ENCODE measurements at places on chromosomes 5 and 9. TPM values are rescaled to one million over a fixed set of nuclear protein-coding genes. Genes with fewer than 3 reads are reported as not detected.

Gene EGFLAM
- 0.50 TPM for total RNA-seq

Gene MUSK
- total RNA-seq = not detected

Gene ACO1
- total RNA-seq = 38.9 TPM

Gene PLPP6
- total RNA-seq = 15.2 TPM

Gene CRHBP
- total RNA-seq = not detected

Gene TNFSF15
- 0.08 TPM for total RNA-seq

Gene TAF11L10
- not detected for total RNA-seq

Gene HTR4
- not detected for total RNA-seq

Gene PCDHB5
- total RNA-seq = 37.7 TPM

Gene PKD2L2
- not detected for total RNA-seq

Gene NEUROG1
- not detected for total RNA-seq

Gene MCTP1
- total RNA-seq = 13.6 TPM

DNA sequence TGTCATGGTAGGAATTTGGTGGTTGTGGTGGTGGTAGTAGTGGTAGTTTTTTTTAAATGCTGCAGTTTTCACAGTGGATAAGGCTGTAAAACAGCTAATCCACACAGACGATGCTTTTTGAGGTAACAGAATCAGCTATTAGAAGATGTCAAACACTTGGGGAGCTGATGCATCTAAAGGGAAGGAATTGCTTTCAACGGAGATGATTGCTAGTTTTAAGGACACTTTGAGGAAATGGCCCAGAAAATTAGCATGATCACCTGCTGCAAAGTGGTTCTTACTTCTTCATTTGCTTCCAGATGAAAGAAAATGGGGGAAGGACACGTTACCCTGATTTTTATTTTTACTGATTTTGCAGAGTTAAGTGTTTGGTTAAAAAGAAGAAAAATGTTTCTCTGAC lies 178.2 kb upstream of the ATP10B start:
- no peak for DNase-seq

DNA sequence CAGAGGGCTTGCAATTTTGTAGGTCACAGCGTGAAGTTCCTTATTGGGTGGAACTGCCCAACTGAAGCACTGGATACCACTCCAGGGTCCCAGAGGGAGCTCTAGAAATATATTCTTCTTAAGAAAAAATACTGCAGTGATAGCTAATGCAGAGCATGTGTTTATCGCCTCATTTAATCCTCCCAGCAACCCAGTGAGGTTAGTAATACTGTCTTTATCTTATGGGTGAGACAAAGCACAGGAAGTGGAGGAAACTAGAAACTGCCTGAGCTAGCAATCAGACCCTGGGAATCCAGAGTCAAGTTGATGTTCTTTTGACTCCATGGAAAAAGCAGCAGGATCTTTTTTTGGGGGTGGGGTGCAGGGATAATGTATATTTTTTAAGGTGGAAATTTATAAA lies 153.3 kb downstream of the PJA2 start:
- no peak for DNase-seq

- DNase-seq = no peak
These were observed 60.7 kb upstream of the IFNE start for GRCh38 chr9:21542787-21543186.

- no peak for DNase-seq
These were observed 175.5 kb upstream of the SPRY4 start for GRCh38 chr5:142500227-142500905.

GRCh38 chr5:93603078-93603792 lies 20.2 kb downstream of the NR2F1 start:
- peak; percentile 52 for DNase-seq

- no peak for DNase-seq
These were observed at the start of gene ATP10B for GRCh38 chr5:160852049-160852448. Gene ATP10B, minus strand, starts transcription at chr5:160852211. Its CDS starts 164,137 bp downstream, at chr5:160688074.

GRCh38 chr5:160787240-160787639 lies 64.8 kb downstream of the ATP10B start:
- DNase-seq = peak; percentile 75

GRCh38 chr5:166991601-166992000 lies 1299.8 kb upstream of the WWC1 start:
- no peak for DNase-seq

DNA sequence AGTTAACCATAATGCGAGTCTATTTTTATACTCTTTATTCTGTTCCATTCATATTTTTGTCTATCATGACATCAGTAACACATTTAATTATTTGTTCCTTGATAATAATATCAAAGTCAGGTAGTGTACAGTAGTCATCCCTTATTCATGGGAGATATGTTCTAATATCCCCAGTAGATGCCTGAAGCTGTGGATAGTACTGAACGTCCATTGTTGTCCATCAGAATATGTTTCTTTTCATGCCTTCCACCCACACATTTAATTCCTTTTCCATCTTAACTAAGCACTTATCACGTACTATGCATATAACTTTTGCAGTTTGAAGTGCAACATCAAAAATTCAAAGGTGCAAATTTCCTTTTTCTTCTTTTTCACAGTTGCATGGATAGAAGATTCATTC lies 53.6 kb downstream of the FER start:
- DNase-seq = no peak

DNA sequence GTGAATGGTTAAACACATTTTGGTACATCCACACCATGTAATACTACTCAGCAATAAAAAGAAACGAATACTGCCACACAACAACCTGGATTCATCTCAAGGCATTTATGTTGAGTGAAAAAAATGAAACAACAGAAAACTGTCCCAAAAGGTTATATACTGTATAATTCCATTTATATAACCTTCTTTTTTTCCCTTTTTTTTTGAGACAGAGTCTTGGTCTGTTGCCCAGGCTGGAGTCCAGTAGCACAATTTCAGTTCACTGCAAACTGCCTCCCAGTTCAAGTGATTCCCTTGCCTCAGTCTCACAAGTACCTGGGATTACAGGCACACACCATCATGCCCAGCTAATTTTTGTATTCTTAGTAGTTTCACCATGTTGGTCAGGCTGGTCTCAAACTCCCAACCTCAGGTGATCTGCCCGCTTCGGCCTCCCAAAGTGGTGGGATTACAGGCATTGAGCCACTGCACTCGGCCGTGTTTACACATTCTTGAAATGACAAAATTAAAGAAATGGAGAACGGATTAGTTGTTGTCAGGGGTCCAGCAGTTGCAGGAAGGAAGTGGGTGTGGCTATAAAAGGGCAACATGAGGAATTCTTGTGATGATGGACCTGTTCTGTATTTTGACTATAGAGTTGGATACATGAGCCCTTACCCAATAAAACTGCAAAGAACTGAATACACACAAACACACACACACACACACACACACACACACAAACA lies 17.4 kb downstream of the PPP6C start:
- DNase-seq = no peak

DNA sequence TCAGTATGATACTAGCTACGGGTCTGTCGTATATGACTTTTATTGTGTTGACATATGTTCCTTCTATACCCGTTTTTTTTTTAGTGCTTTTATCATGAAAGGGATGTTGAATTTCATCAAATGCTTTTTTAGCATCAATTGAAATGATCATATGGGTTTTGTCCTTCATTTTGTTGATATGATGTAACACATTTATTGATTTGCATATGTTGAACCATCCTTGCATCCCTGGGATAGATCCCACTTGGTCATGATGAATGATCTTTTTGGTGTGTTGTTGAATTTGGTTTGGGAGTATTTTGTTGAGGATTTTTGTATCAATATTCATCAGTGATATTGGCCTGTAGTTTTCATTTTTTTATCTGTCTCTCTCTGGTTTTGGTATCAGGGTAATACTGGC lies 50.9 kb downstream of the OSMR start:
- no peak for DNase-seq

DNA sequence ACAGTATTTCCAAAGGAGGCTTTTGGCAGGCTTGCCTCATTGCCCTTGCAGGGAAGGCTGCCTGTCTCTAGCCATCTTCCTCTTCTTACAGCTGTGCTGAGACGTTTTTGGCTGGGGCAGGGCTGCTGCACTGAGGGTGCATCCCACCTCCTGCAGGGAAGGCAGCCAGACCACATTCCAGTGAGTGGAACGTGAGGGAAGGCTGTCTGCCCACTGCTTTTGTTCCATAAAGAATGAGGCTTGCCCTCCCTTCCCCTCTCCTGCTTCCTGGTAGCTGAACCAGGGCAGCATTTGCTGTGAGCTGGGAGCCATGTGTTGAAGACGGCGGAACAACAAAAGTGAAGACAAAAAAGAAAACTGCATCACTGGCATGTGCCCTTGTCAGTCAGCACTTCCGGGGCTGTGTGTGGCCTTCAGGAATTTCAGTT lies 16.8 kb downstream of the MGAT1 start:
- peak; percentile 91 for DNase-seq

DNA sequence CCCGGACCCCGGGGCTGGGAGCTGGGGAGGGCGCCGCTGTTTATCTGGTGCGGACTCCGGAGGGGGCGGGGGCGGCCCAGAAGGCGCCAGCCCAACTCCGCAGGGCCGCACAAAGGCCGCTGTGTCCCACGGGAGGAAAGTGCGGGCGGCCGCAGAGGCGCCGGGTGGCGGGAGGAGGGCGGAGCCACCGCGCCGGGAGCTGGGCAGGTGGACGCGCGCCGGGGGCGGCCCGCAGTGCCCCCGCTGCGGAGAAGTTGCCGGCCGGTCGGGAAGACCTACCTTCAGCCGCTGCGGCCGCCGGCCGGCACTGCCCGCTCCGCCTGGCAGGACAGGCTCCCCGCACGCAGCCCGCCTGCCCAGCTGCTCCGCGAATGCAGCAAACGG lies 43.6 kb downstream of the NACC2 start:
- DNase-seq = peak; percentile 57

- DNase-seq = peak; percentile 81
These were observed 114.1 kb upstream of the RIOK2 start for GRCh38 chr5:97297063-97297703.

DNA sequence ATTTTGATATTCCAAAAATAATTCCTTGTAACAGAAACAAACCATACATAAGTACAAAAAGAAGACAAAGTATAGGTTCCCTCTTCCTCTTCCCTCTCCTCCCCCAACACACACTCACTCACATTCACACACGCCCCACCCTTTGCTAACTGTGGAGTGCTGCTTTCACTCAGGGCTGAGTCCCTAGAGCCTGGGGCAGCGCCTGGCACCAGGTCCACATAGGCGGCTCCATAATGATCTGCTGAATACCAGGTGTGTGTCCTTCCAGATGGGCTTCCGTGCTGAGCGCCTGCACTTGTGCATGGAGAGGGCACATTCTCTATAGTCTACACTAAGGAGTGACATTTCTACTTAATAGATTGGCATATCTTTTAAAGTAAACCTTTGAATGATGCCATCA lies 3.7 kb downstream of the SEMA4D start:
- no peak for DNase-seq

GRCh38 chr5:60507687-60508086 lies 192.3 kb downstream of the DEPDC1B start:
- DNase-seq = no peak

GRCh38 chr9:94002316-94003140 lies 47.4 kb upstream of the BARX1 start:
- peak; percentile 86 for DNase-seq

- DNase-seq = no peak
These were observed 361.6 kb downstream of the NPR3 start for GRCh38 chr5:33072726-33073125.

DNA sequence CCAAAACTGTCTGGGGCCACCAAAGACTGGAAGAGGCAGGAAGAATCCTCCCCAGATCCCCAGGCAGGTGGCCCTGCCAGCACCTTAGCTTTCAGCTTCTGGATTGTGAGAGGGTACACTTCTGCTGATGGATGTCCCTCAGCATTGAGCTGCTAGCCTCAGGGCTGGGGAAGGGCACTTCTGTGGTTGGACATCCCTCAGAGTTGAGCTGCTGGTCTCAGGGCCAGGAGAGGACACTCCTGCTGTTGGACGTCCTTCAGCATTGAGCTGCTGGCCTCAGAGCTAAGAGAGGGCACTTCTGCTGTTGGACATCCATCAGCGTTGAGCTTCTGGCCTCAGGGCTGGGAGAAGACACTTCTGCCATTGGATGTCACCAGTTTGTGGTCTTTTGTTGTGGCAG lies 83.8 kb upstream of the FCN1 start:
- no peak for DNase-seq

DNA sequence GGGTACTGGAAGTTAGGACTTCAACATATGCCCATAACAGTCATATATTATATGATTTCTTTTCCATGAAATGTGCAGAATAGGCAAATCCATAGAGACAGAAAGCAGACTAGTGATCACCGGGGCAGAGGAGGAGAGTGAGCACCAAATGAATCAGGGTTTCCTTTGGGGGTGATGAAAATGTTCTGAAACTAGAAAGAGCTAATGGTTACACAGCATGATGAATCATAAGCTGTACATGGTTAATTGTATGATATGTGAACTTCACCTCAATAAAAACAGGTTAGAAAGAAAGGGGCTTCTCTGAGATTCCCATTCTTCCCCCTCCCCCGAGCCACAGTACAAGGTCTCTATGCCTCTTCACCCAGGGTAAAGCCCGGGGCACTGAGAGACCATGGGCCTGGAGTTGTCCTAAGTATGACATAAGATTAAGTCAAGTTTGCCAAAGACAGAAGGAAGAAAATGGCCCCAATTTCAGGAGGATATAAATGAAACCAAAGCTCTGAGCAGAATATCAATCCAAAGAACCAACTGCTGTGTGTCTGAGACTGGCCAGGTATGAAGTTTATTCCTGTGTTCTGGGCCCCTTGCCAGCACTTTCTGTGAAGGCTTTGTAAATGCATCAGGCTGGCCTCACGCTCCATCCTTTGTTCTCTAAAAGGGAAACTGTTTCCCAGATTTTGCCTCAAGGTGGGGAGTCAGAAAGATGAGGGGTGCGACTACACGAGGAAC lies 243.8 kb downstream of the CDK5RAP2 start:
- no peak for DNase-seq

DNA sequence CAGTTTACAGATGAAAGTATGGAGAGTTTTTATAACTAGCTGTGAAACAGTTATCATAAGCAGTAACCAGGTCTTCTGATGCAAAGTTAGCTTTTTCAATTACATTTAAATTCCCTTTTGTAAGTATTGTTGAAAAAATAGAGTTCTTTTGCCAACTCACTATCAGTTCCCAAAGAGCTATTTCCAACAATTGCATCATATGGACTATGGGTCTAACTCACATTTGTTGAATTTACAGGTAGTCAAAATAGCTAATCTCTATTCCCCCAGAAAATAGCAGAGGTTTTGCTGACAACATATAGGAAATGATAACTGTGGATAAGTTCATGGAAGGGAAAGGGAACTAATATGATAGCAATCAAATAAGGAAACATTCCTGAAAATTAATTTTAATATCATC lies 1.4 kb downstream of the SPINK1 start:
- DNase-seq = no peak

GRCh38 chr5:31768046-31768445 lies 129.1 kb downstream of the PDZD2 start:
- DNase-seq = no peak

- DNase-seq = no peak
These were observed 132.4 kb downstream of the TTLL11 start for GRCh38 chr9:121960665-121961064.

DNA sequence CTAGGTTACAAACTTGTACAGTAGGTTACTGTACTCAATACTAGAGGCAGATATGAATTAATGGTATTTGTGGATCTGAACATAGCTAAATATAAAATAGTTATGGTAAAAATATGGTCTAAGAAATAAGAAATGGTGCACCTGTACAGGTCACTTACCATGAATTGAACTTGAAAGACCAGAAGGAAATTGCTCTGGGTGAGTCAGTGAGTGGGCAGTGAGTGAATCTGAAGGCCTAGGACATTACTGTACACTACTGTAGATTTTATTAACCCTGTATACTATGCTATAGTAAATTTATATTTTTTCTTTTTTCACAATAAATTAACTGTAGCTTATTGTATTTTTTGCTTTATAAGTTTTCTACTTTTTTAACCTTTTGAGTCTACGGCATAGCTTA lies 1020.4 kb downstream of the CDH18 start:
- no peak for DNase-seq

All from GM23338 (cell line).